ENCODE measurements at places on chromosomes 1 and 21. TPM values are rescaled to one million over a fixed set of nuclear protein-coding genes. Genes with fewer than 3 reads are reported as not detected.
A peak's percentile ranks its signal among the peaks of the same experiment; 100 is the strongest.

The ANGPTL1 gene
- not detected for total RNA-seq

The HES4 gene
- total RNA-seq: 144 TPM

The FALEC gene
- 1.2 TPM for total RNA-seq

The GJA5 gene
- 189 TPM for total RNA-seq

GRCh38 chr21:33924766-33925100, 9.1 kb upstream of the ATP5PO start:
- H3K27ac ChIP-seq: no peak overlapping the region
- DNase-seq: no peak
- no peaks in the 10 kb centered on the region for H3K36me3 ChIP-seq
- H3K4me1 ChIP-seq: no peaks in the 10 kb centered on the region

- H3K4me3 ChIP-seq: peak overlapping the region; percentile 52
- H3K27me3 ChIP-seq: peaks cover 3% of the 10 kb centered on the region
- no peak for DNase-seq
- peaks cover 61% of the 10 kb centered on the region for H3K36me3 ChIP-seq
- H3K4me1 ChIP-seq: peaks cover 49% of the 10 kb centered on the region
Observed at GRCh38 chr1:207815913-207816291, 64.0 kb downstream of the CD46 start.

GRCh38 chr1:207346513-207346912, 25.0 kb downstream of the CD55 start:
- no peak overlapping the region for H3K27ac ChIP-seq
- no peaks in the 10 kb centered on the region for H3K4me1 ChIP-seq
- no peak overlapping the region for H3K4me3 ChIP-seq
- no peak for DNase-seq

DNA sequence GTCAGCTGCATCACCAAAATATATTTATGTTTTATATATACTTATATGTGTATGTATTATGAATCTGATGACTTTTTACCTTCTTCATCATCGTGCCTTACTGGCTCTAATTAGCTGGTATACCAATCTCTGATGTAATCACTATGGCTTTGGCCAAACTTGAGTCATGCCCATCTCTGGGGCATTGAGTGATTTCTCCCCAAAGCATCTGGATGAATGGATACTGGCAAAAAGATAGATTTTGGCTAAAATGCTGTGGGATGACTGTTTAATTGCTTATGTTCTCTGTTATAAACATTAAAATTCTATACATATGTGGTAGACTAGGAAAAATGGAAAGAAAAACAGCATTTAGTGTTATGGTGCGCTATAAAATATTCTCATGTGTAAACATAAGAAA, 19.6 kb downstream of the CDKN2C start:
- H3K36me3 ChIP-seq: no peaks in the 10 kb centered on the region
- no peak for DNase-seq
- no peak overlapping the region for H3K27ac ChIP-seq
- H3K4me1 ChIP-seq: no peaks in the 10 kb centered on the region

- H3K36me3 ChIP-seq: no peaks in the 10 kb centered on the region
- no peak overlapping the region for H3K27ac ChIP-seq
- no peaks in the 10 kb centered on the region for H3K4me1 ChIP-seq
- no peak overlapping the region for H3K4me3 ChIP-seq
- no peak for DNase-seq
Observed at GRCh38 chr1:45883658-45884057, 80.2 kb downstream of the MAST2 start.

Data from endothelial cell (in vitro differentiated cells).